ENCODE measurements at places on chromosomes 7 and 10.
A peak's percentile ranks its signal among the peaks of the same experiment; 100 is the strongest.

DNA sequence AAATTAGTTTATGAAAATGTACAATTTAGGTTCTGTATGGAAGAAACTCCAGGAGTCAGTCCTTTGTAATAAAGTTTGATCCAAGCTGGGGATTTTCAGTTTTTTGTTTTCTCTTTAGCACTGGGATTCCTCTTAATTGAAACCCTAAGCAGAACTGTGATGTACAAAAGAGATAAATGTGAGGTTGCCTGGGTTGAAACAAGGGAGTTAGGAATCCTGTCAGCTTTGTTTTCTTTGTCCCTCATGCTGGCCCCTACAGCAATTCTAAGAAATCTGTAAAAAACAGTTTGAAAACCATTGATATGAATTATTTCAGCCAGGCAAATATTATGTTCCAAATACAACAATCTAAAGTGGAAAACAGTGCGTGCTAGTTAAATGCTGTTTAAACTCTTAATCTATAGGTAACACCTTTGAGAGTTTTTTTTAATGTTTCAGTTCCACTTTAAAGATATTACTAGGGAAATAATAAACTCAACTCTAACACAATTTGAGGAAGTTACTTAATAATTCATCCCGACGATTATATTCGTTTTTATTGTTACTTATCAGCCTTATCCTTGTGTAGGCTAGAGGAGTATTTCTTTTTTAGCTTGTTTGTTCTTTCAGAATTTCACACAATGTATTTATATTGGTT is 65.3 kb downstream of the SGCE start:
- DNase-seq = no peak

- no peak for DNase-seq
These were observed 99.4 kb upstream of the EFCAB10 start for GRCh38 chr7:105680505-105681187.

DNA sequence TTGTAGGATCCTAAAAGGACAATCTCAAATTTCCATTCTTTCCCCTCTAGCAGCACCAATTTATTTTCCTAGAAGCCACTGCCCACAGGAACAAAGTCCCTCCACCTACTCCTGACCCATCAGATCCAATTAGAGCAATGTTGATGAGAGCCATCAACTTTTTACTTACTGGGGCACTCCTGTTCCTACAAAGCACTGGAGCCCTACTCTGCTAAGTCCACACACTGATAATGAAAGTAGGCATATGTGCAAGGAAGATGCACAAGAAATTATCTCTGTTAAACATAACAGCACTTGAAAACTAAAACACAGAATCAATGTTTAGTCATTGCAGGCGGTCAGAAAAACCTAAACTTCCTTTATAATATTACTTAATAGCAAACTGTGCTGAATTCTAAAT is 3.6 kb downstream of the HERPUD2 start:
- DNase-seq = no peak

- DNase-seq = peak; percentile 83
These were observed 103.4 kb upstream of the MDFIC start for GRCh38 chr7:114818501-114818900.

DNA sequence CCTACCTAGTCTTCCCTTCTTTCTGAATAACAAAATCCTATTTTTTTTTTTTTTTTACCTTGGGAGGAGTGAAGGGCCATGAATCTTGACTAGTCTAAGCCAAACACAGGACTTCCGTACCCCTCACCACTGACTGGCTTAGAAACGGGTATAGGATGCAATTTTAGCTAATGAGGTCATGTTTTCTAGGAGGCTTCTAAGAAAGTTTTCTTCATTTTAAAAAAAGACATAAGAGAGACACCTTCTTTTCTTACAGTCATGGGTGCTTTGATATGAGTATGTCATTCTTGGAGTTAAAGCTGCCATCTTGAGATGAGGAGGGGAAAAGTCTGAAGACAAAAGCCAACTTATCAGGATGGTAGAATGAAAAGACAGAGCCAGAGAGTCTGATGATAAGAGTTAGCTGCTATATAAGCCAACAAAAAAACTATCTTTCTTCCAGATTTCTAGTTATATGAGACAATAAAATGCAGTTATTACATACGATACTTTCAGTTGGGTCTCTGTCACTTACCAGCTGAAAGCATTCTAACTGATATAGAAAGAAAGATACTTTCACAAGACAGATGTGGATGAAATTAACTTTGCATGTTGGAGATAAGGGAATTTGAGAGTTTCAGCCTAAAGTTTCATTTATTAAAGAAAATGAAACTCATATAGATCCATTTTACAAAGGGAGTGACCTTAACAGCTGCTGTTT is 34.0 kb downstream of the ZNF438 start:
- no peak for DNase-seq

- DNase-seq = no peak
These were observed 201.4 kb downstream of the PCLO start for GRCh38 chr7:82961240-82961639.

- peak; percentile 95 for DNase-seq
These were observed 23.8 kb upstream of the PPP1R9A start for GRCh38 chr7:94883616-94884015.

DNA sequence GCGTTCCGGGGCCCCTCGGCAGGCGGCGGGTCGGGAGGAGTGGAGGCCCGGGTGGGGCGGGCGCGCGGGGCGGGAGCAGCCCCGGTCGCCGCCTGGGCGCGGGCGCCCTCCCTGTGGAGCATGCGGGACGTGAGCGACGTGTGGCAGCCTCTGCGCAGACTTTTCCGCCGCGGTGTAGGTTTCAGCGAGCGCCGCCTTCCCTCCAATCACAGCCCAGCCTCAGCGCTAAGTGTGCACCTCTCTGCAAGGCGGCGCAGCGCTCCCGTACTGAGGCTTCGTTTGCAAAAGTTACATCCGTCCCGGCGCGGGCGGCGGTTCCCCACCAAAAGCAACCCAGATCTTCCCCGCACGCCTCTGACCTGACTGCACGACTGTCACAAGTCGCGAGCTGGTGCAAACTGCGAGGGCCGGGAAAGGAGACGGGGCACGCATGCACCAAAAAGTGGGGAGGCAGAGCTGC is 1.2 kb upstream of the PFKFB3 start:
- DNase-seq = peak; percentile 36

GRCh38 chr10:112507046-112507445 is 60.0 kb downstream of the VTI1A start:
- DNase-seq = no peak

All from RCC 7860 (cell line).